ENCODE measurements at places on chromosomes 3 and 15. TPM values are rescaled to one million over a fixed set of nuclear protein-coding genes. Genes with fewer than 3 reads are reported as not detected.

NLGN1 gene
- polyA plus RNA-seq: 2.9 TPM

CCDC33 gene
- 9.0 TPM for polyA plus RNA-seq

TNFAIP8L3 gene
- polyA plus RNA-seq: 2.2 TPM

FXR1 gene
- 244 TPM for polyA plus RNA-seq

GRCh38 chr15:83207009-83207659 lies 489 bp downstream of the HDGFL3 start:
- peak; percentile 50 for DNase-seq

DNA sequence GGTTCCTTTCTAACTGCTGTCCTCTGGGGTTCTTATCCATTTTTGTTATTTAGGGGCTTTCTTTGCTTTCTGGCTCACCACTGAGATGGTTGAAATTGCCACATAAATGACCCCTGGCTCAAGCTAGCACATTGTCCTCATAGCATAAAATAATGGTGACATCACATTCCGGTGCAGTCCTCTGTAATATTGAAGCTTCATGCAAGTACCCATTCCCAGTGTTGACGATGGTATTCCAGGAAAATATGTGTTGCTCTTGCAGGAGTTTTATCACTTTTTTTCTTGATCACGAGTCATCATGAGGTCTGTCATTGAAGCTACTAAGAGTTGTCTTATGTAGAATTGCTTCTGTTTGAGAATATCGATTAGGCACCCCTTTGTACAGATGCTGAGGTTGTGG lies 56.1 kb downstream of the CRTC3 start:
- DNase-seq: no peak

- no peak for DNase-seq
Measured at GRCh38 chr15:27427276-27427675, 456.3 kb downstream of the GABRG3 start.

DNA sequence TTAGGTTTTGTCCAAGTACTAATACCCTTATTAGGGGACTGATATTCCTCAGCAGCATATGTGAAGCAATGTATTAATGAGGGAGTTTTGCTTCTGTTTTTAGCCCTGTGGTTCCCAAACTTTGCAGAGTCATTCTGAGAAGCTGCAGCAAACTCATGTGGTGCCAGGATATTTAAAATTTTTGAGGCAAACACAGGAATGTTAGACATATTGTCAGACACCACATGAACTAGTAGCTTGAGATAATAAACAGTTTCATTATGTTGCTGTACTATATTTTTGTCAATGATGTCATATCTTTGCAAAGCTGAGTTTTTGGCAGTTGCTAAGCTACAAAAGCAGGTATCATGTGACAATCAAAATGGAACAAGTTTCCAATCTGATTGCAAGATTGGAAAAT lies 36.6 kb downstream of the ATP6V1A start:
- DNase-seq: no peak

GRCh38 chr15:70625438-70625837 lies 137.9 kb downstream of the UACA start:
- DNase-seq: no peak

- DNase-seq: no peak
Measured at GRCh38 chr3:173988909-173989308, 591.4 kb downstream of the NLGN1 start.

- DNase-seq: no peak
Measured at GRCh38 chr3:11391174-11391879, 119.1 kb downstream of the ATG7 start.

DNA sequence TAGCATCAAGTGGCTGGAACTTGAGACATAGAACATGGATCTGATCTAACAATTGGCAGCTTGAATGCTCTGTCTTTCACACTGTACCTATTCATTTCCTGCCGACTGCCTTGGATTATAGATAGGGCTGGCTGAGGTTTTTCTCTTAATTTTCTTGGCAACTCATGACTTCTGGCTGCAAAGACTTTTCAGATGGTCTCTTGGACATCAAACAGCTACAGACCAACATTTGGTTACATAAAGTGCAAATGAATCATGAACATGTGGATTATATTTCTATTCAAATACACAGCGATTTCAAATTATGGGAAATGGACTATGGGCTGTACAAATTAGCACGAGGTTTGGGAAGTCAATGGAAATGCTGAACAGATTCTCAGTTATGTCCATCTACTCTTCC lies 26.2 kb upstream of the IL16 start:
- DNase-seq: no peak

IL12A gene
- polyA plus RNA-seq: 1.3 TPM

- DNase-seq: no peak
Measured at GRCh38 chr15:33071451-33071850, 123.1 kb downstream of the FMN1 start.
